ENCODE measurements at places on chromosomes 6 and 20. TPM values are rescaled to one million over a fixed set of nuclear protein-coding genes. Genes with fewer than 3 reads are reported as not detected.

GRCh38 chr6:38348371-38348770 is 291.4 kb downstream of the BTBD9 start:
- DNase-seq = no peak

DNA sequence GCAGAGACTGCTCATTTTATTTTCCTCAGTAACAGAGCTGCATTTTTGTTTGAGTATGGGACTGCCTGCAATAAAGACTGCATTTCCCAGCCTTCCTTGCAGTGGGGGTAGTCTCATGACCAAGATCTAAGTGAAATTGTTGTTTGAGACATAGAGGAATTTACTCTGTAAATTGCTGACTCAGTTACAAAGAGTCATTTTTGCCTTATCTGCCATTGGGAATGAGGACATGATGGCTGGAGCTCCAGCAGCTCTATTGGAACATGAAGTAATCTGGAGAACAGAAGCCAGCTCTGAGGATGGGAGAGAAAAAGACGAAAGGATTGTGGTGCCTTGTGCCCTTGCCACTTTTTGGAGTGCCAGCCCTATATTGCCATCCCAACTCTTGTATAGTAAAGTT is 2.1 kb upstream of the CST11 start:
- DNase-seq = no peak

The TMEM200A gene
- total RNA-seq = 20.4 TPM

The PKIB gene
- 4.1 TPM for total RNA-seq

The NFATC2 gene
- 0.41 TPM for total RNA-seq

The CTCFL gene
- total RNA-seq = not detected

The ID1 gene
- total RNA-seq = 46.1 TPM

The SRMS gene
- not detected for total RNA-seq

- no peak for DNase-seq
Observed at GRCh38 chr20:39338469-39339376, 376.6 kb downstream of the DHX35 start.

The HSPA12B gene
- total RNA-seq = 2.4 TPM

All from frontal cortex (tissue), 4 donors.